ENCODE measurements at places on chromosomes 6 and 20.

DNA sequence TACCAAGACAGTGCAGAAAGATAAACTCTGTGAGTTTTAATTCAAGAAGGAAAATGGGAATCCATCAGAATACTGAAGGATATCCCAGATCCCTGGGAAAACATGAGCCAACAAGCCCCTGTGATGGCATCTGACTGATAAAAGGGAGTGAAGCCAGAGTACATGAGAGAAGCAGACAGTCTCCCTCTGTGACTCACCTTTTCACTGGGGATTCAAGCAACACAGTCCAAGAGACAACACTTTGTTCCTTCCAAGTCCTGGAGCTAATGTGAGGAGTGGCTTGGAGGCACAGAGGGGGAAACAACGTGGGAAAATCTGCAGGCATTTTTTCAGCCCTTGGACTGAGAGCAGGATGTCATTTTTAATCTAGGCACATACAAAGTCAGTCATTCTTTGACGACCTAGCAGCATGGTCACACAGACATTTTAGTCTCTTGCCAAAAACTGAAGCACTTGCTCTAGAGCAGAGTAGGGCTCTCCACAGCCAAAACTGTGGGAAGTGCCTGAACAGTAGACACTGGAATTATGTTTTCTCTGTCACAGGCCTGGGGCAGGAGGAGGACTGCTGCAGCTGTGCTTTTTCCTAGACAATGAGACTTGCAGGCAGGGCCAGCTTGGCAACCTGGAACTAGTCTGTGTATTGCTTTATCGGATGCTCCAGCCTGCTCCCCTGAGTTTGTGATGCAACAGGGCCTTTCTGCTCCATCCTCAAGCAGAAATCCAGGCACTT, 465.0 kb upstream of the GJE1 start:
- no peak for DNase-seq

GRCh38 chr20:23644164-23644563, 6.4 kb upstream of the CST3 start:
- DNase-seq, result no peak

DNA sequence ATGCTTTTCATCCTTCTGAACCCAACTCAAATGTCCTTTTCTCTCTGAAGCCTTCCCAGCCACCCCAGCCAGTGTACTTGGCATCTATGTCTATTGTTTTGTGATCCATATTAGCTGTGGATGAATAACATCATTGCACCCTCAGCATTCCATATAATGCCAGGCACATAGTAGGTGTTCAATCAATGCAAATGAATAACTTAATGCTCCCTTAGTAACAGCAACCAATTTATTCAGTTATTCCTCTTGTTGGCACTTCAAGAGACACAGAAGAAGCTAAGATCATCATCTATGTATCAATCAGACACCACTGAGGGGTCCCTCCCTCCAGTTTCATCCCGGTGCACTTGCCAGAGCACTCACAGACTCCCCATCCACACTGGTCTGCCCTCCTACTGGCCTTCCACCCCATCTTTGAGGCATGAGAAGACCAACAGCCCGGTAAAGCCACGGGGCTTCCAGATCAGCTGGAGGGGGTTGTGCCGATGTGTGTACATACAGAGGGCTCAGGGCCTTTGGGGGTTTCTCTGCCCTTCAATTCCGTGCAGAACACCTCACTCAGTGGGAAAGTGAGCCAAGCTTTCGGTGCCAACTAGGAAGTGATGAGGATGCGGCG, 2.4 kb upstream of the TAF8 start:
- DNase-seq, result no peak

DNA sequence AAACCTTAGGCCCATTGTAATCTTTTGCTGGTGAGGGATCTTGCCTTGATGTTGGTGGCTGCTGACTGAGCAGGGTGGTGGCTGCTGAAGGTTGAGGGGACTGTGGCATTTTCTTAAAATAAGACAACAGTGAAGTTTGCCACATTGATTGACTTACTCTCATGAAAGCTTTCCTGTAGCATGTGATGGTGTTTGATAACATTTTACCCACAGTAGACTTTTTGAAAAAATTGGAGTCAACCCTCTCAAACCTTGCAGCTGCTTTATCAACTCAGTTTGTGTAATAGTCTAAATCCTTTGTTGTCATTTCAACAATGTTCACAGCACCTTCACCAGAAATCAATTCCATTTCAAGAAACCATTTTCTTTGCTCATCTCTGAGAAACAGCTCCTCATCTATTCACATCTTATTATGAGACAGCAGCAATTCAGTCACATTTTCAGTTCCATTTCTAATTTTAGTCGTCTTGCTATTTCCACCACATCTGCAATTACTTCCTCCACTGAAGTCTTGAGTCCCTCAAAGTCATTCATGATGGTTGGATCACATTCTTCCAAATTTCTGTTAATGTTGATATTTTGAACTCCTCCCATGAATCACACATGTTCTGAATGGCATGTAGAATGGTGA, 37.2 kb downstream of the CST9L start:
- no peak for DNase-seq

- DNase-seq, result no peak
Measured at GRCh38 chr6:23435126-23435525, 690.9 kb upstream of the NRSN1 start.

DNA sequence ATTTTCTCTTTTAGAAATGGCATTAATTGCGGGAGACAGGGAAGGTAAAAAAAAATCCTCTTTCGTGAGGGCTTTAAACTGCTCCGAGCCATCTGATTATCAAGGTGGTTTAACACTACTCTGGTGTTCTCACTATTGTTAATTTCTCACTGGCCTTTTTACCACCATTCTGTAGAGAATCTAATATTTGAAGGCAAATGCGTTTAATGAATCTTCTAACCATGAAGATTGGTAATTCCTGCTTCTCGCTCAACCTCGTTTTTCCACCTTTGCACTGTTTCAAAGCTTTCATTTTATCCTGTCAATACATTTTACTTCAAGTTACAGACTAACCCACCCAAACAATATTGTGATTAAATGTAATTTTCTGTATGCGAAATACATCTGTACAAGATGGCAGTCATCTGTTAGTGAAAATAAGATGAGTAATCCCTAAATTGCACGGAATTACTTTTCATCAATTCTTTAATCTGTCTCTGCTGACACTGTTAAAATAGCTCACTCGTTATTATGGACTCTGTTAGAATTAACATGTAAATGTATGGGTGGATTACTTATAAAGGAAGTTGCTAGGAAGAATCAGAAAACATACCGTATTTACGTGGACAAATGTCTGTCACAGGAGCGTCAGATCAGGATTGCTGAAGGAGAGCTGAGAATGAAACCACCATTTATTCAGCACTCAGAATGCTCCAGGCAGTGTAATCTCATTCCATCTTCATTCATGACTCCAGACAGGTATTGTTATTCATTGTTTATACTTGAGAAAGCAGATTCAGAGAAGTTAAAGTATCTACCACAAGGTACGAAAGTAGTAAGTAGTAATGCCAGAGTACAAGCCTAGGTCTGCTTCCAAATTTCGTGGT, 1.1 kb upstream of the LCA5 start:
- peak; percentile 15 for DNase-seq

GRCh38 chr6:169345146-169345545, 91.5 kb upstream of the THBS2 start:
- no peak for DNase-seq

Data from fibroblast of gingiva (primary cell).